GM23338 (cell line): ENCODE measurements at places on chromosomes 2 and 18.

- DNase-seq: no peak
Observed at GRCh38 chr2:109594246-109594885, 19.4 kb downstream of the SEPTIN10 start.

GRCh38 chr2:7272210-7272609 is 355.0 kb downstream of the RNF144A start:
- no peak for DNase-seq

DNA sequence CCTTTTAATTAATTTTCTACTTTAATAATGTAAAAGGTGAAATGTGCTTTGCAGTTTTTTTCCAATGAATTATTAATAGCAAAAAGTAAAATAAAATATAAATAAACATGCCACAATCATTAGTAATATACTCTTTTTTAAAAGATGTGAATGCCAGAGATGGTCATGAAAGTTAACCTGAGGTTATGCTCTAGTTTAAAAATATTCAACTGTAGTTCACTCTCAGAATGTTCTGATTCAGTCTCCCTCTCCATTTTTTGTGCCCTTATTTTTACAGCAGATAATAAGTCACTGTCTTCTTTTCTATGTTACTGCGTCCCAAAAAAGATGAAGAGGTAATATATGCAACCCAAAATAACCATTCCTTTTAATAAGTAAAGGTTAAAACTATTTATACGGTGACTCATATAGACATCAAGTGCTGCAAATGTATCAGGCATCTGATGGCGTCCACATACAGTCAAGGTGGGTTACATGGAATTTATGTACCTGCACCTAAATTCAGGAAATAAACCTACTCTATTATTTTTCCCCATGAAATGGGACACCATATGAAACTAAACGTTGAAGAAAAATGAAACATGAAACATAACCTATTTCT is 153.6 kb upstream of the ZNF804A start:
- DNase-seq: no peak

GRCh38 chr2:182090486-182090885 is 104.8 kb downstream of the PPP1R1C start:
- DNase-seq: no peak

GRCh38 chr2:231161252-231161839 is 36.5 kb upstream of the HTR2B start:
- DNase-seq: no peak

- no peak for DNase-seq
Observed at GRCh38 chr2:20914771-20915170, 91.9 kb upstream of the LDAH start.

DNA sequence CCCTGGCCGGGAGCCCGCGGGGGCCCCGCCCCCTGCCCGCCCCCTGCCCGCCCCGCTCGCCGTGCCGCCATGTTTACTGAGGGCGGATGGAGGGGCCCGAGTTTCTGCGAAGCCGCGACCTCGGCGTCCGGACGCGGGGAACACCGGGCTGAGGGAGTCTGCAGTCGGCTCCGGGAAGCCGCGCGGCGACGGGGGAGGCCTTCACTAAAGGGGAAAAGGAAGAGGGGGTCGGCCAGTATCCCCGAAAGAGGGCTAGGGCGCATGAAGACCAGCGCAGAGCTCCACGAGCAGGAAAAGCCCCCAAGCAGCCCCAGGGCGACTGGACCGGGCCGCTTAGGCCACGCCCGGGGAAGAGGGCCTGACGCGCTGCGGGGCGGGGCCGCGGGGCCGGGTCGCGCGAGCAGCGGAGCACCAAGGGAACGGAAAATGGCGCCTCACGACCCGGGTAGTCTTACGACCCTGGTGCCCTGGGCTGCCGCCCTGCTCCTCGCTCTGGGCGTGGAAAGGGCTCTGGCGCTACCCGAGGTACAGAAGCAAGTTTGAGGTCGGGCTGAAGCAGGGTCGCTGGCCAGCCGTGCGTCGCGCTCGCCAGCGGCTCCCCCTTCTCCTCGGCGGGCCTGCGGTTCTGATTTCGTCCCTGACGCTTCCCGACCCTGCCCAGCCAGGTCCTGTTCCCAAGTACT is at the start of the genes ATRAID and SLC5A6:
Gene ATRAID (plus strand): TSS at position 99 of the 683 bp plus-strand sequence. CDS start 328 bp downstream, at position 427.
Gene SLC5A6 (minus strand): TSS at position 326 of the 683 bp plus-strand sequence. CDS start 4,618 bp downstream, outside the sequence.
- peak; percentile 92 for DNase-seq

DNA sequence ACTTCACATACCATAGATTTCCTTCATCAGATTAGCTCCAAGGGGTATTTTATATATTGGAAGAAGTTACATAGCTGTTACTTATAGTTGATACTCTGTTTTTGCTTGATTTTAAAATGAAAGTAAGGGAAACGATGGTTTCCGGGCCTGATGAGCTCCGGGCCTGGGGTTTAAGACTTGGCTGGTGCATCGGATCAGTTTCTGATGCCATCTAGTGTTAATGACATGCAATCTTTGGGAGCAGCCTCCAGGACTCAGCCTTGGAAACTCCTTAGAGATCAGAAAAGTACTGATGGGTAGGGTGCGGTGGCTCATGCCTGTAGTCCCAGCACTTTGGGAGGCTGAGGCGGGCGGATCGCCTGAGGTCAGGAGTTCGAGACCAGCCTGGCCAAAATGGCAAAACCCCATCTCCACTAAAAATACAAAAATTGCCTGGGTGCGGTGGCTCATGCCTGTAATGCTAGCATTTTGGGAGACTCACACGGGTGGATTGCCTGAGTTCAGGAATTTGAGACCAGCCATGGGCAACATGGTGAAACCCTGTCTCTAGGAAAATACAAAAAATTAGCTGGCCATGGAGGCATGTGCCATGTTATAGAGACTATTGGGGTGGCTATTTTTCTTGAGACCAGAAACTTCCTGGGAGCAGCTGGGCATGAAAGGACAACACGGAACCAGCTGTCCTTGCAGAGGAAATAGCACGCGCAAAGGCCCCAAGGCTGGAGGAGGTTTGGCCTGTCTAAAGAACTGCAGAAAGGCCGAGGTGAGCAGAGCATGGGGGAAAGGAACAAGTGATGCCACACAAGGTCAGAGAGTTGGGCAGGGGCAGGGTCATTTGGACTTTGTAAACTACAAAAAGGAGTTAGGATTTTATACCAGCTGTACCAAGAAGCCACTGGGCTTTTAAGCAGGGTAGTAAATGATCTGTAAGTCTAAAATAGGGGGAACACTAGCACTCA is 46.9 kb upstream of the CNOT11 start:
- DNase-seq: peak; percentile 82

GRCh38 chr2:229107601-229108000 is 163.5 kb downstream of the PID1 start:
- DNase-seq: no peak

GRCh38 chr2:3871002-3871401 is 167.6 kb downstream of the DCDC2C start:
- no peak for DNase-seq
